Left lung (tissue), 14 donors: ENCODE measurements at places on chromosomes 1 and 21. TPM values are rescaled to one million over a fixed set of nuclear protein-coding genes. Genes with fewer than 3 reads are reported as not detected.

DNA sequence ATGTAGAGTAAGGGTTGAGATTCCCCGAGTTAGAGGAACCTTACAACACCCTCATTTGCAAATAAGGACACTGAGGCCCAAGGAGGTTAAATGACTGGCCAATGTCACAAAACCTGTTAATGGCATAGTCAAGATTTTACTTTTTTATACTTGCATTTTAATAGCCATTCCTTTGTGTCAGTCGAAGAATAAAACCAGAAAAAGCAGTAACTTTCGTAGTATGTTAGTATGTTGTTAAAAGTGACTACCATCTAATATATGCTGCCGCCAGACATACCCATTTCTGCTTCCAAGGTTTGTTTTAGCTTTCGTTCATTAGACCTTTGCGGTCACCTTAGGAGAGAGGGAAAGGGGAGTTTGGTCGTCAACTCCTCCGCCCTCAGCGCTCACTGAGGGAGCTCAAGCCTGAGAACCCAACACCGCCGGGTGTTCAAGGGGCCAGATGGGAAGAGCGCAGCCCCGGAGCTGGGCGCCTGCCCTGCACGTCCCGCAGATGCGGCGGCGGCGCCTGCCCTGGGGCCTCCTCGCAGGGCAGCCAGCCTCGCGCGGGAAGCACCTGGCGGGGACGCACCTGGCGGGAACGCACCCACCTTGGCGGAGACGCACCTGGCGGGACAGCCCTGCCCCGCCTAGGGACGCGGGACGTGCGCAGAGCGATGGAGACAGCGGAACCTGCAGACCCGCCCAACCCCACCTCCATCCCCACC is 466 bp downstream of the VPS26C start:
- no peak for DNase-seq

DNA sequence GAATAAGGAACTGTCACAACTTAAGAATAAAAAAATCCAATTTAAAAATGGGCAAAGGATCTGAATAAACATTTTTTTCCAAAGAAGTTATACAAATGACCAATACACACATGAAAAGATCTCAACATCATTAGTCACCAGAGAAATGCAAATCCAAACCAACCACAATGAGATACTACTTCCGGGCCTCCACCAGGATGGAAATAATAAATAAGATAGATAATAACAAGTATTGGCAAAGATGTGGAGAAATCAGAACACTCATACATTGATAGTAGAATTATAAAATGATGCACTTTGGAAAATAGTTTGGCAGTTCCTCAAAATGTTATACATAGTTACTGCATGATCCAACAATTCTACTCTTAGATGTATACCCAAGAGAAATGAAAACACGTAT is 18.7 kb downstream of the ZSWIM5 start:
- no peak for DNase-seq

DNA sequence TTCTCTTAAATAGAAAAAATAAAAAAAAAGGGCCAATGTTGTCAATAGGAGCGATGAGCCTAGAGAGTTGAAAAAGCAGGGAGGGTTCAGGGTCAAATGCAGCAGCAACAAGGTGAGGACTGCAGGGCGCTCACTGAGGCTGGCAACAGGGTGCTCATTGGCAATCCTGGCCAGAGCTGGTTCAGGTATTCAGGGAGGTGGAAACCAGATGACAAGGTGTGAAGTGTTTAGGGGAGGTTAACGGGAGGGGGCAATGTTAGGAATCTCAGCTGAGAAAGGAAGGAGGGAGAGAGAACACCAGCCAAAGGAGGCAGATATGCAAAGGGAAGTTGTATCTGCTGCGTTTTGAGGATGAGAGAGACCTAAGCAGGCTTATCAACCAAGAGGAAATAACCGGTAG is 129.8 kb upstream of the DAB1 start:
- no peak for DNase-seq

DNA sequence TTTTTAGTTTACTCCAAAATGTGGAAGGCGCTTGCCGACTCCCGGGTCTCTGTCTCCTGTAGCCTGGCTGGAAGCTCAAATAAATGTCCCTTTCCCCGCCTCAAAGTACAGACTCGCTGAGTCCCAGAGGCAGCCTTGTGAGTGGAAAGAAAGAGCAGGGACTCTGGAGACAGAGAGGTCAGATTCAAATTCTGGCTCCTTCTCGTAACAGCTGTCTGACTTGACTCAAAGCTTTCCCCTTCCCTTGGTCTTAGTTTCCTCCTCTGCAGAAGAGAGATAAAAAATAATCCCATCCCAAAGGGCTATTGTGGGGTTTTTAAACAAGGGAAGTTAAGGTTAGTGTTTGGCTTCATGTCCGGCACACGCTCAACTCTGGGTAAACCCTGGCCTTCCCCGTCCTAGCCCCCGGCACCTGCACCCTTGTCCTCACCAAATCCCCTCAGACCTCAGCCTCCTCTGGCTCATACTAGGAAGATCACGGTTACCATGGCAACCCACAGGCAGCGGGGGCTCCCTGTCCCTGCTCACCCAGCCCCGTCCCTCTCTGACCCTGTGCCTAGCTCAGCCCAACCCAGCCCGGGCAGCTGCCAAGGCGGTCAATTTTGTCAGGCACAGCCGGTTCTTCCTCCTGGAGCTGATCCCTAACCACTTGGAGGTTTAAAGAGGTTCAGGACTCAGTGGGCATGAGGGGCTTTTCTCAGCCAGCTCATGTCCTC is 49.2 kb upstream of the IGSF21 start:
- DNase-seq = no peak

GRCh38 chr1:175075572-175076568 is 8.2 kb downstream of the TNN start:
- DNase-seq = no peak

- no peak for DNase-seq
These were observed 136.4 kb downstream of the AKT3 start for GRCh38 chr1:243713470-243714186.

CSF1 gene
- polyA plus RNA-seq = 9.4 TPM

DNA sequence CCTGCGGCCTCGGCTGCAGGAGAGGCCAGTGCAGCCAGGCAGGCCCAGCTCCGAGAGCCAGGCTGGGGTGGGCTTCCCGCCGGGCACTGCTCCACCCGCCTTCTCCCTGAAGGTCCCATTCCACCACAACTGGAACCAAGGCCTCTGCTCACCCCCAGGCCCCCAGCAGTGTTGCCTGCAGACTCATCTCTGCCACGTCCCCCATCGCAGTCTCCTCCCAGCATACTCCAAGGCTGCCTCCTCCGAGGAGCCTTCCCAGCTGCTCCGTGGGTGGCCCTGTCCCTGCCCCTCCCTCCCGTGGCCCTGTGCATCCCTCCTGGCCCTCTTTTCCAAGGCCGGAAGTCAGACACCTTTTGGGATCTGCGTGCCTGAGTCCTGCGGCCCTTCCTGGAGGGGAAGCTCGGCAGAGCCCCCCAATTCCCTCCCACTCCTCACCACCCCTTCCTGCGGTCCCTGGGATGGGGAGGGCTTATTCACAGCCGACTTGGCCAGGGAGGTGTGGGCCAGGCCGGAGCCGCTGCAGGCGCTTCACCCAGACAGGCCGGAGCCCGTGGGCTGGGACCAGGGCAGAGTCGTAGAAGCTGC is 47.6 kb downstream of the SLX9 start:
- DNase-seq = peak; percentile 25

CD84 gene
- polyA plus RNA-seq = 2.5 TPM

OR2M4 gene
- 0.04 TPM for polyA plus RNA-seq

GRCh38 chr1:114756009-114756892 is 1.5 kb downstream of the CSDE1 start:
- no peak for DNase-seq

- DNase-seq = no peak
These were observed 46.4 kb upstream of the TSPAN2 start for GRCh38 chr1:115135681-115136080.

DNA sequence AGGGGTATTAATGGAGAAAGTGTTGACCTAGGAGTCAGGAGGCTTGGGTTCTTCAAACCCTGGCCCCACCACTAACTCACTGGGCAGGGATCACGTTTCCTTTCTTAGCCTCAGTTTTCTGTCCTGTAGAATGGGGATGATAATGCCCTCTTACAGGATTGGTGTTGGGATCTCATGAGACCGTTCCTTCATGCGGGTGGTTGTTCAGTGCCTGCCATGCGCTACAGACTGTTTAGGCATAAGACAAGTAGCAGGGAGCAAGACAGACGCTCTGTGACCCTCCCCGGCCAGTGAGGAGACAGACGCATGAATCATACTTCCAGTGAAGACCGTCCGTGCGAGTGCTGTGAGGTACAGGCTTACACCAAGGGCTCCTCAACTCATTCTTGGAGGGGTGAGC is 81.7 kb downstream of the MAN1C1 start:
- DNase-seq = no peak

- no peak for DNase-seq
These were observed 8.0 kb upstream of the RGS13 start for GRCh38 chr1:192627901-192628300.

DNA sequence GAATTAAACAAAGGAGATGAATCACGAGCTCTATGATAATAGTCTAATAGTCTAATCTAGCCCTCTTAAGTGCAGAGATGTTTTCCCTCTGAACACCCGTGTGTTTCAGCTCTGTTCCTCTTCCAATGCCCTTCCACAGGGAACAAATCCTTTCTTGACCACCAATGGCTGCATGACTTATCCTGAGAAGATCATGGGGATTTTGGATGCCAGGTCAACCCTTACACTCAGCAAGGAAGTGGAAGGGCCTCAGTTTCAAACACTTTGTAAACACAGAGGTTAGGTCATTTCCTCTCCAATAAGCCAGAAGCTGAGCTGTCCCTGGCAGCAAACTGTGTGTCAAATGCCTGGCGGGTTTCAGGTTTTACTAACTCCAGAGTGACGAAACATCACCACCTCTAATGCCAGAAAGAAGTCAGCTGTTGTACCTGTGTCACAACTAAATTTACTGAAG is 200.0 kb downstream of the GABPA start:
- peak; percentile 60 for DNase-seq

- peak; percentile 22 for DNase-seq
These were observed 21.9 kb downstream of the LRRC8D start for GRCh38 chr1:89842567-89843272.

GRCh38 chr1:174818014-174818616 is 181.6 kb upstream of the CACYBP start:
- DNase-seq = no peak

DSTYK gene
- polyA plus RNA-seq = 17.3 TPM

DNA sequence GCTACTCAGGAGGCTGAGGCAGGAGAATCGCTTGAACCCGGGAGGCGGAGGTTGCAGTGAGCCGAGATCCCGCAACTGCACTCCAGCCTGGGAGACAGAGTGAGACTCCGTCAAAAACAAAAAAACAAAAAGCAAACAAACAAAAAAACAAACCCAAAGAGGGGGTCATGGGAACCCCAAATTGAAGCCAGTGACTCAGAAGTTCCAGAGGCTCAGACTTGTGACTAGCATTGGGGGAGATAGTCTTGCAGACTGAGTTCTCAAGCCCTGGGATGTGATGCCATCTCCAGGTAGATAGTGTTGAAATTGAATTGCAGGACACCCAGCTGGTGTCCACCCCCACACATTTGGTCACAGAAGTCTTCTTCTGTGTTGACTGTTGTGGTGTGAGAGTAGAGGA is 24.9 kb upstream of the ENO1 start:
- no peak for DNase-seq

GRCh38 chr1:8641377-8641997 is 176.0 kb downstream of the RERE start:
- DNase-seq = no peak

FUCA1 gene
- 26.5 TPM for polyA plus RNA-seq

RNU1-2 gene
- 1.8 TPM for polyA plus RNA-seq

DNA sequence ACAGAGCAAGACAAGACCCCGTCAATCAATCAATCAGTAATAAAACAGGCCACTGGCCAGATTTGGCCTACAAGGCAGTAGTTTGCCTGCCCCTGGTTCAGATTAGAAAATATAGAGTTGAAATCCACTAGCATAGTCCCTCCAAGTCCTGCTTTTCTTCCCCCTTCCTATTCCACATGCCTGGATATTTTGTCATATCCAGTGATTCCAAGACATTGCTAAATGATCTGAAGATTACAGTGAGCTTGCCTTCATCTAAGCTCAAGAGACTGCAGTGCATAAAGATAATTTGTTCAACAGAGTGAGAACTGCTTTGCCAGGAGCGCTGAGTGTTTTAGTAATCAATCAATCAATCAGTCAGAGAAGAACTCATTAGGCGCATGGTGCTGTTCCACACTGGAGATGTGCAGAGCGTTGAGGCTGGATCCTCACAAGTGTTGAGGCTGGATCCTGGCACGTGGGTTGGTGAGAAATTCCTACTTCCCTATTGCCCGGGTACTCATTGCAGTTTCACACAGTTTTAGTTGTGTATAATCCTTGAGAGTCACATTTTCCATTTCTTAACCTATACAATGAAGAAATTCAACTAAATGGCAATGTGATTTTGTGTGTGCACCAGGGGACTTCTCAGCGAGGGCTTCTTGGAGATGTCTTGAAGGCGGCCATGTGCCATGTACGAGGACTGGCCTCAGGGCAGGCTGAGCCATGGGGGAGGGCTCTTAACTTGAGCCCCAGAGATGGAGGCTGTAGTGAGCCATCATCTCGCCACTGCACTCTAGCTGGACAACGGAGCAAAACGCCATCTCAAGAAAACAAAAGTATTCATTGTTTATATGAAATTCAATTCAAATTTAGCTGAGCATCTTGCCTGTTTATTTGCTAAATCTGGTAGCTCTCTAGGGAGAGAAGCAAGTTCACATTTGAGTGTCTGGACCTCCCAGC is 76.3 kb downstream of the TOMM20 start:
- no peak for DNase-seq

ARMH1 gene
- polyA plus RNA-seq = 6.3 TPM

- no peak for DNase-seq
These were observed 78.5 kb downstream of the CSMD2 start for GRCh38 chr1:34086561-34086960.

DNA sequence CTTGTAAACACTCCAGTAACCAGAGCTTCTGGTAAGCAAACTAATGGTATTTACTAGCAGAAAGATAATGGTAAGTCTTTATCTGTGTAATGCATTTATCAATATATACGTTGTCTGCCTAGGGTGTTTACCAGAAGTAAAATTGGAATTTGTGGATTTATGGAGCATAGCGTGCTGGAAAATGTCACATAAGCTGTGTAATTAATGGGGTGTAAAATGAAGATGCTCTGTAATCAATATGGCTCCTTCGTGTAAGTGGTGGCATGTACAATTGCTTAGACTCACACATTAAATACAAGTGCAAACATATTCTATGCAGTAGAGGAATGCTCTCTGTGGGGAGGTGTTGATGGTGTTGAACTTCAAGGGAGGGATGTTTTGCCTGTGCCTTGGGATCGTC is 62.2 kb upstream of the SRSF10 start:
- DNase-seq = no peak

CRNN gene
- polyA plus RNA-seq = not detected

DLGAP3 gene
- 0.11 TPM for polyA plus RNA-seq

ROR1 gene
- 82.7 TPM for polyA plus RNA-seq
